Activated CD8-positive, alpha-beta memory T cell treated with anti-CD3 and anti-CD28 coated beads, Interleukin-2, amount 50 U/mL, for 48 hours (primary cell): ENCODE measurements at places on chromosomes 1 and 21.

GRCh38 chr1:94118013-94118412 lies 2.9 kb downstream of the ABCA4 start:
- DNase-seq, result no peak

- no peak for DNase-seq
Observed at GRCh38 chr1:62299426-62300200, 19.6 kb downstream of the KANK4 start.

DNA sequence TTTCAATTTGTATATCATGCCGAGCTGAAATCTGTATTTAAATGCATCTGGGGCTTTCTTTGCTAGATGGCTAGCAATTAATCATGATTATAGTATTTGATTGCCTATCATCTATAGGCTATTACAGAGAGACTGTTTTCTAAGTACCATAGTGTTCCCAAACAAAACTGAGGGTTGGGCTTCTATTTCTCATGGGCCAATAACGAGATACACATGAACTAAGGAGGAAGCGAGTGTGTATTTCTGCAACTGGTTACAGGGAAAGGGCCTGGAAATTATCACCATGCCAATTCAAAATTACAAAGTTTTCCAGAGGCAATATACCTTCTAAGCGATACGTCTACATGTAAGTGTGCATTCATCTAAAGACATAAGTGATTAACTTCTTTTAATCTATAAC lies 744.5 kb upstream of the BRINP3 start:
- no peak for DNase-seq

GRCh38 chr1:212643877-212644276 lies 35.3 kb downstream of the ATF3 start:
- no peak for DNase-seq

GRCh38 chr1:19078536-19078935 lies 122.1 kb upstream of the IFFO2 start:
- DNase-seq, result no peak

GRCh38 chr1:62311473-62311943 lies 7.7 kb downstream of the KANK4 start:
- DNase-seq, result no peak

DNA sequence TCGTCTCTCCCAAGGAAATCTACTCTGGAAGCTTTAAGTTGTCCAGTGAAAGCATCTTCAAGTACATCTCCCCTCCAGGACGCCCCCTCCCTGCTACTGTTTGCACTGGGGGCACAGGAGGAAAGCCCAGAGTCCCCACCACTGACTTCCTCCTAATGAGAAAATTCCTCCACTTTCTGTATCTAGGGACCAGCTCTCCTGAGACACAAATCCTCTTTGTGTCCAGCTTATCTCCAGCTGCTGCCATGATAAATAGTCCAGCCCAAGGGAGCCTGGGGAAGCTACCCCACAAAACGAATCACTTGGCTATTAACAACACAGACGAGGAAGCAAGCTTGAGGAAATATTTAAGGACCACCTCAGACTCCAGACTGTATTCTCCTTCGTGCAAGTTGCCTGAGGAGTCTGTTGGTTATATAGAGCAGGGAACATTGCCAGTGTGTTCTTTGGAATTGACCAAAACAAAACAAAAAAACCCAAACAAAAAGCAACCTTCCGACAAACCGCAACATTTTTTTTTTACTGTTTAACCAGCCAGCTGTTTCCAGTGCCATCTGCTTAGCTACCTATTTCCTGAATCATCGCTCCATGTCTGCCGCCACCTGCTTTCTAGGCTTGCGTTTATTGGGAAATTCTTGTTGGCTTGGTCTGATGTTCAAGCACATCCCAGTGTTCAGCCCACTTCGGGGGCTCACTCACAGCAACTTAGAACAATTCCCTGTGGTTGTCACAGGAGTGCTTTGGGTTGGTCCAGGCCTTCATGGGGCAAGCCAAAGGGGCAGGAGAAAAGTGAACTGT lies 7.7 kb downstream of the C1orf226 start:
- no peak for DNase-seq

GRCh38 chr1:246794828-246795671 lies 70.8 kb downstream of the SCCPDH start:
- DNase-seq, result no peak

GRCh38 chr21:37877171-37877570 lies 39.1 kb downstream of the KCNJ6 start:
- no peak for DNase-seq

DNA sequence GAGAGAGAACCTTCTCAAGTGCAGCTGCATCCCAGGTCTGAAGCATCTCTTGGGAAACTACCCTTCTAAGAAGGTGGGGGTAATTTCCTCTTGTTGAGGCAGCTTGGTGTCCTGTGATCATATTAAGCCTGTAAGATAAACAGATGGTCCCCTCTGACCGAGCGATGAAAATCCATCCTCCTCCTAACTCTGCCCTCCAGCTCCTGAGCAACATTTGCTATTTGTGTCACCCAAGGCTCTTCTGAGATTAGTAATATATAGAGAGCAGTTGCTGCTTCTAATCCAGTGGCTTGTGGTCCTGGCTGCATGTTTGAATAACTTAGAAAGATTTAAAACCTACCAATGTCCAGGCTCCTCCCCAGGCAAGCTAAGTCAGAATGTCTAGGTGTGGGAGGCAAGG lies 123.7 kb downstream of the DISC1 start:
- DNase-seq, result no peak

DNA sequence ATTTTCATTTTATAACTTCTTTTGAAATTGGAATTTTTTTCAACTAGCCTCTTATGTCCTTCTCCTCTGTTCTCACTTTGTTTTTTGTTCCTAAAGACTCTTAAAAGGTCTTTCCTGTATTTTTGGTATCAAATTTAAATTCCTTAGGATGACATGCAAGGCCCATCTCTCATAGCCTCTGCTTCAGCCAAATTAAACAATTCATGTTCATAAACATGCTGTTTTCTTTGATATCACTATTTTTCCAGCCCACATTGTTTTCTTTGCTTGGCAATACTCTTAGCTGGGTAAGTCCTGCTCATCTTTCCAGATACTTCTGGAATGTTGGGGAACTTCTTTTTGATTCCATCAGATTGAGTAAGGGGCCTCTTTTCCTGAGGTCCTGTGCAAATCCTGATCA lies 55.8 kb upstream of the GPR88 start:
- no peak for DNase-seq

GRCh38 chr1:203512517-203512847 lies 18.5 kb downstream of the OPTC start:
- no peak for DNase-seq

DNA sequence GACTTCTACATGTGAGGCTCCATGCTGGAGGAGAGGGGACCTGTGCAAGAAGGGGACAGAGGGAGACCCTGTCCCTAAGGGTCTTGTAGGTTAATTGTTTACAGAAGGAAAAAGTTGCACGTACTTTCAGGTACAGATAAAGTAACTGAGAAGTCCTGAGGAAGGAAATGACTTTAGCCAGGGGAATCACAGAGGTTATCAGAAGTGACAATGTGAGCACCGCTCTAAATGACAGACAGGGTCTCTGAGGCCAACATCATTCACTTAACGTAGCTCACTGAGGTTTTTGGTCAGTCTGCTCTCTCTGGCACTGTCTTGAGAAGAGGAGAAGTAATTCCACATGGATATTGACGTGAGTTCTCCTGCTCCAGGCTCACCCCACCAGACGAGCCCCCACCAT lies 12.0 kb downstream of the TAF5L start:
- no peak for DNase-seq

DNA sequence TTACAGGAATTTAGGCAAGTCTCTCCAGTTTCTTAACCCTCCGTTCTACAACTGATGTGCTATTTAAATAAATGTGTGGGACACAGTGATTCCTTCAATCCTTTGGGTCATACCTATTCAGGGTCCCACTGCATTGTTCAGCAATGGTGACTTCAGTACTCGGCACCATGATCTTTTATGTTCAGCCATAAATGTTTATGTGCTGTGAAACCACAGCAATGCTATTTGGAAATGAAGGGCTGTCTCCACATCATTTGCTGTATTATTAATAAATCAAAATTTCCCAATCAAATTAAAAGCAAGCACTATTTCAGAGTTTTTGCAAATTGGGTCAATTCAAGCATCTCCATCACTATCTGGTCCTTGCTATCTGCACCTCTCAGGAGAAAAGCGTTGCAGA lies 84.8 kb downstream of the NR5A2 start:
- no peak for DNase-seq

DNA sequence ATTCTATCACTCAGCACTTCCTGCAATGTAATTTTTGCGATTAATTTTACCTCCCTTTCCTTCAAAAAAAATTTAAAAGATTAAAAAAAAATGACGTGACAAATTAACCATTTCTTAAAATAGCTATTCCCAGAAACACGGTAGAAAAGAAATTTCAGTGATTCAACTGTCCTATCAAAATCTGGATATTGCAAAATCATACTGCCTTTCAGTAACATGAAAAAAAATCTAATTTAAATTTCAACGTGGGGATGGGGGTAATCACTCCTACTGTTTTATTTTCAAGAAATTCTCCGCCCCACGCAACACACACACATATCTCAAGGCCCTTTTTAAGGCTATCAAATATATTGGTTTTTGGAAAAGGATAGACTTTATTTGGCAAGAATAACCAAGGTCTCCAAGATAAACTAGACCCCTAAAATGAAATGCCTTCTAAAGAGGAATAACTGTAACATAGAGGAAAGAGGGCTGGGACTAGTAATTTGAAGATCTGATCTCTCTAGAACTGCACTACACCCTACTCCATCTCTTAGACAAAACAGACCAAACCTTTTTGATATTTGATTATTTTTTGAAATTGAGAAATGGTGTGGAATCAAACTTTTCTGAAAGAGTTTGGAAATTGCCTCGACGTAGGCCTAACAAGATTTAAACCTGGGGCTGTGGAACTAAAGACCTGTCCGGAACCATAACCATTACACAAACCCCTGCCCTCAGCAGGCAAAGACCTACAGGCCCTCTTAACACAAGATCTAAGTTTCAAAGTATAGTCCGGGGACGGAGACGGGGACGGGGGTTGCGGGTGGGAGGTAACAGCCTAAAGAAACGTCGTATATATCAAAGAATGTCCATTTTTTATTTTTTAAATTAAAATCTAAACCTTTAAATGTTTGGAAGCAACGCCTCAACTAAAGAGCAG lies 941 bp downstream of the ARNT start:
- DNase-seq, result no peak

- no peak for DNase-seq
Observed at GRCh38 chr1:70041317-70042045, 163.9 kb downstream of the LRRC40 start.

- DNase-seq, result no peak
Observed at GRCh38 chr1:168291222-168291837, 10.7 kb downstream of the TBX19 start.

GRCh38 chr1:76715474-76715873 lies 151.8 kb upstream of the ST6GALNAC5 start:
- DNase-seq, result no peak

DNA sequence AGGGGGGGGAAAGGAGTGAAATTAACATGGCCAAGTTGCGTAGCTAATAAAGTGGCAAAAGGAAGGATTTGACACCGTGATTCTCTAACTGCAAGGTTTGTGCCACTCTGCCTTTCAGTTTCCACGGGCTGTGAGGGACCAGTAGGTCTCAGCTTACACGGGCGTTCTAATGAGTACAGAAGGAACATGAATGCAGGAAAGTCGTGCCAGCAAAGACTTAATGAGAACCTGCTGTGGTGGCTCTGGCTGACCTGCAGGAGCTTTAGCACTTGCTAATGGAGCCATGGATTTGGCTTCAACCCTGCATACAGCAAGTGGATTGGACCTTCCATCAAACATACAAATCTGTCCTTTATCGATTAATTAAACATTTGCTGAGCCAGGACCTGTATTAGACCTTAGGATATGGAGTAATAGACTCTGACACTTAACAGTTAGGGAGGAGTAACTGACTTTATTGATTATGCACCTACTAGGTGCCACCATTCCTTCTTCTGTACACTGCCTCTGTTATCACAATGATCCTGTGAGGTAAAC lies 15.1 kb upstream of the PITHD1 start:
- no peak for DNase-seq

DNA sequence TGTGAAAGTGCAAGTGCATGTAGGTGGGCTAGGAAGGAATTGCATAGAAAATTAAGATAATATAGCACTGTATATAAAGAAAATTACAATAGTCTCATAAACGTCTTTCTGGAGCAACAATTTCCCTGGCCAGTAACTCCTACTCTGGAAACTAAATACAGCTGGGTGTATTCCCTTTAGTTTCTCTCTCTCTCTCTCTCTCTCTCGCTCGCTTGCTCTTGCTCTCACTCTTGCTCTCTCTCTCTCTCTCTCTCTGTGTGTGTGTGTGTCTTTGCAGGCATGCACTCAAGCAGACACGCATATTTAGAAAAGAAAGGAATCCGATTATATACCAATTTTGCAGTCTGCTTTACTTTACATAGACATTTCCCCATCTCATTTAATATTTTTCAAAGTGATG lies 14.7 kb downstream of the S100A10 start:
- DNase-seq, result no peak

DNA sequence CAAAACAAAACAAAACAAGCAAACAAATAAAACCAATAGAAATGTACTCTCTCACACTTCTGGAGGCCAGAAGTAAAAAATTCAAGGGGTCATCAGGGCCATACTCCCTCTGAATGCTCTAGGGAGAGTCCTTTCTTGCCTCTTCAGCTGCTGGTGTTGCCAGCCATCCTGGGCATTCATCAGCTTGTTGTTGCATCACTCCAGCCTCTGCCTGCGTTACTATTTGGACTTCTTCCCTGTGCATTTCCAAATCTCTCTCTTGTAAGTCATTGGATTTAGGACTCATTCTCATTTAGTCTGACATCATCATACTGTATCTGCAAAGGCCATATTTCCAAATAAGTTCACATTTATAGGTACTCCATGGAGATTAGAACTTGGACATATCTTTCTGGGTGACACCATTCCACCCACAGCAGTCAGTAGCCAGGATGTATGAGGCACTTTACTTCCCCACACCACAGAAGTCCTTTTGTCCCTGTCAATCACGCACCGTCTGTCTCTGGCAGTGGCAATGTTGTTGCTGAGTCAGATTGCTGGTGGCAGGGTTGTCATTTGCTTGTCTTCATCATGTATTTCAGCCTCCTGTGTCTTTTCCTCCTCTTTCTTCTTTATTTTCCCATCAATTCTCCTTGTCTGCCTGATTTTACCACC lies 151.0 kb upstream of the KCNJ6 start:
- DNase-seq, result no peak

DNA sequence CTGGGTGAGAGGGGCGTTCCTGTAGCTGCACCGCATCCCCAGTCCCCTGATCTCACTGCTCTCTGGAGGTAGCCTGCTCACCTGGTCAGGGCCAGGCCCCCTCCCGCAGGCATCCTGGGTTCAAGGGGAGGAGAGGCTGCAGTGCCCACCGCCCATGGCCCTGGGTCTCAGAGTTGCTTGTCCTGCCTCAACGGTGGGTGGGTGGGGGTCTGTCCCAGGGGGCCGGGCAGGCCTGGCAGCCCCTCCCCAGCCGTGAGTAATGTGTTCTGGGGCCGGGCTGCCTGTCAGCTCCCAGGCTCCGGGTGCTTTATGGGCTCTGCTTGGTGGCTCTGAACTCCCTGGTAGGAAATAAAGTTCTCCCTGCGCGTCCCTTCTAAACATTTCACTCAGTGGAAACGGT lies 126.9 kb downstream of the CASZ1 start:
- DNase-seq, result no peak
